ENCODE measurements at places on chromosomes 12 and 14.

- DNase-seq = no peak
Observed at GRCh38 chr12:50268482-50268881, 14.8 kb downstream of the LIMA1 start.

DNA sequence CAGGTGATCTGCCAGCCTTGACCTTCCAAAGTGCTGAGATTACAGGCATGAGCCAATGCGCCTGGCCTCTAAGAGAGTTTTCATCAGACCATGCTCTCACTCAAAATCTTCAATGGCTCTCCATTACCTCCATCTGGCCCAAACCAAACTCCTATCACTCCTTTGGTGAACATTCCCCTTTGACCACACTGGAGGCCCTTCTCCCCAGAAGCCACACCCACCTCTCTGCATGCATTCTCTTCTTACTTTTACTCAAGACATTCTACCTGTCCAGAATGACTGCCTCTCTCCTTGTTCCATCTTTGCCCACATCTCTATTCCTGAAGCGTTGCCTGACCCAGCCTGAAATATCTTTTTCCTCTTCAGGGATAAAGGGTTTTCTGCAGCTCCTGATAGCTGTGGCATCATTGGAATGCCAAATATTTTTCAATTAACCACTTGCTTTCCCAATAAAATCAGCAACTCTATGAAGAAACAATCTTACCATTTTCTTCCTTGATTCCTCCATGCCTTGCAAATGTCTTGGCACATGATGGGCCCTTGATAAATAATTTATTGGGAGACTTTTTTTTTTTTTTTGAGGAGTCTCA, 15.5 kb downstream of the PLEK2 start:
- no peak for DNase-seq

- DNase-seq = no peak
Observed at GRCh38 chr12:122308811-122309210, 42.5 kb upstream of the VPS33A start.

GRCh38 chr12:76852106-76852505, 26.7 kb downstream of the CSRP2 start:
- DNase-seq = no peak
